Astrocyte (in vitro differentiated cells and primary cell): ENCODE measurements at places on chromosomes 7 and 10.

GRCh38 chr7:18540396-18540795 is 44.8 kb downstream of the HDAC9 start:
- H3K27me3 ChIP-seq, result no peaks in the 10 kb centered on the region
- no peak overlapping the region for H3K4me3 ChIP-seq
- H3K4me1 ChIP-seq, result peaks cover 11% of the 10 kb centered on the region
- no peak for DNase-seq
- H3K27ac ChIP-seq, result no peak overlapping the region

DNA sequence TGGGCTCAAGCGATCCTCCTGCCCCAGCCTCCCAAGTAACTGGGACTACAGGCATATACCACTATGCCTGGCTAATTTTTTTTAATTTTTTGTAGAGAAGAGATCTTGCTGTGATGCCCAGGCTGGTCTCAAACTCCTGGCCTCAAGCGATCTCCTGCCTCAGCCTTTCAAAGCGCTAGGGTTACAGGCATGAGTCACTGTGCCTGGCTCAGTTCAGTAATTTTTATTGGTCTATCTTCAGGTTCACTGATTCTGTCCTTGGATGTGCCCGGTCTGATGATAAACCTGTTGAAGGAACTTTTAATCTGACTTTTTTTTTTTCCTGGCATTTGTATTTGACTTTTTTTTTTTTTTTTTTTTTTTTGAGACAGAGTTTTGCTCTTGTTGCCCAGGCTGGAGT is 40.1 kb upstream of the STRIP2 start:
- no peak for DNase-seq
- H3K36me3 ChIP-seq, result no peaks in the 10 kb centered on the region
- H3K27ac ChIP-seq, result no peak overlapping the region
- H3K4me3 ChIP-seq, result no peak overlapping the region

DNA sequence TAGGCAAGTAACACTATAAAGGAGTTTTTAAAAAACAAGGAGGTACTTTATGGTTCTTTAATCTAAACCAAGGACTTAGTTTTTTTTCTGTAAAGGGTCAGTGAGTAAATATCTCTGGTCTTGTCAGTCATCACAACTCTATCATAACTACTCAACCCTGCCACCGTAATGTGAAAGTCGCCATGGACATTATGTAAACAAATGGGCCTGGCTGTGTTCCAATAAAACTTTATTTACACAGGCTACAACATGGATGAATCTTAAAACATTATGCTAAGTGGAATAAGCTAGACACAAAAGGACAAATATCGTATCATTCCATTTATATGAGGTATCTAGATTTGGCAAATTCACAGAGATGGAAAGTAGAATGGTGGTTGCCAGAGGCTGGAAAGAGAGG is 60.8 kb upstream of the SP4 start:
- no peak overlapping the region for H3K4me3 ChIP-seq
- H3K36me3 ChIP-seq, result no peaks in the 10 kb centered on the region
- H3K27me3 ChIP-seq, result no peaks in the 10 kb centered on the region
- no peak for DNase-seq

DNA sequence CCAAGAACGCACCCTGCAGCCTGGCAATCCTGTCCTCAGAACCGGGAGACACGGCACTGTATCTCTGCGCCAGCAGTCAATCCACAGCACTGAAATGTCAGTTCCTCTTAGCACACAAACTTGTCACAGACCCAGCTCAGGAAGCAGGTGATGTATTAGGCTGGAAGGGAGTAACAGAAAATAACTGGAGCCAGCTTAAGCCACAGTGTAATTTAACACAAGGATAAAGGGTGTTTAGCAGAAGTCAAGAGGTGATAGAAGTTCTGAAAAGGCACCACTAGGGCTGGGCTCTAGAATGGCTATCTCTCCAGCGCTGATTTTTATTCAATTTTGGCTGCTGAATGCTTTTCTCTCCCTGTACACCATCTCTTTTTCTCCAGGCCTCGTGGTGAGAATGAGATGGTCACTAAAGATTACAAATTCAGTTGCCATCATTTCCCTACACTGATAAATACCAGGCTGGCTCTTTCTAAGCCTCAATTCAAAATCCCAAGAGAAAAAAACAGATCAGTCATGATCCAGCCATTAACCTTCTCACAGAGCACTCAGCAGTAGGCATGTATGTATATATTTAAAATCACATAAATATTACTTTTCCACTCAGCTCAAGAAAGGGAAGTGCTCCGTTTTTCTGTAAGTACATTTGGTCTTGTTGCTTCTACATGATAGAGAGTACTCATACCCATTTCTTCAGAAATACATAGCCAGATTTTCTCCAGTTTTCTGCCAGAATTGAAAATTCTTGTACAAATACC is 102.7 kb upstream of the PRSS1 start:
- H3K4me1 ChIP-seq, result no peaks in the 10 kb centered on the region
- no peak overlapping the region for H3K27ac ChIP-seq
- H3K4me3 ChIP-seq, result no peak overlapping the region
- peaks cover 45% of the 10 kb centered on the region for H3K27me3 ChIP-seq
- no peak for DNase-seq
- H3K36me3 ChIP-seq, result no peaks in the 10 kb centered on the region
